ENCODE measurements at places on chromosomes 5 and 9. TPM values are rescaled to one million over a fixed set of nuclear protein-coding genes. Genes with fewer than 3 reads are reported as not detected.

NDUFS4 gene
- total RNA-seq: 109 TPM

RORB gene
- total RNA-seq: 0.39 TPM

LNPEP gene
- total RNA-seq: 63.6 TPM

VCAN gene
- 396 TPM for total RNA-seq

SOHLH1 gene
- not detected for total RNA-seq

CDO1 gene
- 26.8 TPM for total RNA-seq
